Neural crest cell (in vitro differentiated cells): ENCODE measurements at places on chromosomes 3 and 15. TPM values are rescaled to one million over a fixed set of nuclear protein-coding genes. Genes with fewer than 3 reads are reported as not detected.

DNA sequence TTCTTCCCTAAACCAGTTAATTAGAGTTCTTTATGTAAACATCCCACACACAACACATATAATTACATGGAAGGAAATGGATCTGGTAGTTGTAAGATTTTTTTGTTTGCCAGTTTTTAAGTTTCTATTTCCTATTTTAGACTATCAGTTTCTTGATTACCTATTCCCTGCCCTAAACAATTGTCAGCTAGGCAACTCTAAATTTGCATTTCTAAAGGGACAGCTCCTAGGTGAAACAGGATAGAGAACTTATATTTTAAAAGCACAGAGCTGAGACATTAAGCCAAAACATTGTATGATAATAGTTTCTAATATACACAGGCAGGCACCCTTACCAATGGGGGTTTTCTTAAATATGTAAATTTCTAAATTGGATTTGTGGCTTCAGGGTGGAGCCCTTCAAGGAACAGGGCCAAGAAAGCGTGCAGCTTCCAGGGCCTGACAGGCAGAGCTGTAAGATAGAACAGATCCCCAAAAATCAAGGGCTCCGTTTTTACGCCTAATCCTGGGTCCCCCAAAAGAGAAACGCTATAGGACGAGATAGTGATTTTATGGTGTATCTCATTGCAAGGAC is 8.9 kb downstream of the LEKR1 start:
- H3K4me1 ChIP-seq, result no peaks in the 10 kb centered on the region
- no peak overlapping the region for H3K27ac ChIP-seq
- no peak overlapping the region for H3K4me3 ChIP-seq
- no peak for DNase-seq
- no peaks in the 10 kb centered on the region for H3K27me3 ChIP-seq
- H3K36me3 ChIP-seq, result no peaks in the 10 kb centered on the region

GRCh38 chr3:114079761-114080160 is 23.2 kb downstream of the QTRT2 start:
- H3K27ac ChIP-seq, result no peak overlapping the region
- H3K36me3 ChIP-seq, result peaks cover 26% of the 10 kb centered on the region
- peaks cover 12% of the 10 kb centered on the region for H3K4me1 ChIP-seq
- no peak for DNase-seq
- H3K27me3 ChIP-seq, result no peaks in the 10 kb centered on the region
- no peak overlapping the region for H3K4me3 ChIP-seq

DNA sequence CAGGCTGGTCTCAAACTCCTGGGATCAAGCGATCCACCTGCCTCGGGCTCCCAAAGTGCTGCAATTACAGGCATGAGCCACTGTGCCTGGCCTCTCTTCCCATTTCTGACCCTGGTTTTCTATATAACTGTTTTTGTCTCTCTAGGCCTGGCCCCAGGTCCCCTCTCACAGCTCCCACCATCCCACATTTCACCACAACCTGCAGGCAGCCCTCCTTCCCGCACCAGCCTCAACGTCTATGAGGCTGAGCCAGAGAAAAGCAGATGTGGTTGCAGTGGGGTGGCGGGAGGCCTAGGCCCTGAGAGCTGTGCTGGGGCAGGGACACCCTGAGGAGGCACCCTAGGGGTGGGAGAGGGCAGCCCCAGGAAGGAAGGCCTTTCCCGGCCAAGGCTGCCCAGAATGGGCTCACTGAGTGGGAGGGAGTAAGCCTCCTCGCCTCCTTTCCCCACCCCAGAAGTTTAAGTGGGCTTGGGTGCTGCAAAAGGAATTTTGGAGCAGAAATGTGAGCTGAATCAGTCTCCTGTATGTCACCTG is 99.7 kb downstream of the LSM3 start:
- H3K4me1 ChIP-seq, result peaks cover 5% of the 10 kb centered on the region
- H3K4me3 ChIP-seq, result no peak overlapping the region

DNA sequence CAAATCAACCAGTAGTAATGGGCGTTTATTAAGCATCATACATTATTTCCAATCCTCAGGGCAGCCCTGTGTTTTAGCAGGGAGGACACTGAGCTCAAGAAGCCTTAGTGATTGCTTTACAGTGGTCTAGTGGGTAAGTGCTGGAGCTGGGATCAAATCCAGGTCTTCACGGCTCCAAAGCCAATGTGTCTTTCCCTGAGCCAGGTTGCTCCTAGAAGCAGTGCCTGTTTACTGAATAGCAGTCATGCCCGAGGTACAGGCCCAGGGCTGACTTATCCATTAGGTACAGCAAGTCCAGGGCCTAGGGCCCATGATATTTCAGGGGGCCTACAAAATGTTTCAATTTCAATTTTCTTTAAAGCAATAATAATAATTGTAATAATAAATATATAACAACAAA is 9.6 kb upstream of the SMAD6 start:
- no peak for DNase-seq
- H3K27me3 ChIP-seq, result no peaks in the 10 kb centered on the region
- H3K4me3 ChIP-seq, result no peak overlapping the region
- H3K27ac ChIP-seq, result no peak overlapping the region

GRCh38 chr15:80673561-80674244 is 21.4 kb upstream of the ABHD17C start:
- peak overlapping the region; percentile 89 for H3K27ac ChIP-seq
- peaks cover 12% of the 10 kb centered on the region for H3K27me3 ChIP-seq
- H3K4me1 ChIP-seq, result no peaks in the 10 kb centered on the region

- H3K4me1 ChIP-seq, result peaks cover 29% of the 10 kb centered on the region
- H3K36me3 ChIP-seq, result no peaks in the 10 kb centered on the region
- DNase-seq, result peak; percentile 57
- no peak overlapping the region for H3K27ac ChIP-seq
Measured at GRCh38 chr15:88894348-88894818, 961 bp downstream of the HAPLN3 start.

DNA sequence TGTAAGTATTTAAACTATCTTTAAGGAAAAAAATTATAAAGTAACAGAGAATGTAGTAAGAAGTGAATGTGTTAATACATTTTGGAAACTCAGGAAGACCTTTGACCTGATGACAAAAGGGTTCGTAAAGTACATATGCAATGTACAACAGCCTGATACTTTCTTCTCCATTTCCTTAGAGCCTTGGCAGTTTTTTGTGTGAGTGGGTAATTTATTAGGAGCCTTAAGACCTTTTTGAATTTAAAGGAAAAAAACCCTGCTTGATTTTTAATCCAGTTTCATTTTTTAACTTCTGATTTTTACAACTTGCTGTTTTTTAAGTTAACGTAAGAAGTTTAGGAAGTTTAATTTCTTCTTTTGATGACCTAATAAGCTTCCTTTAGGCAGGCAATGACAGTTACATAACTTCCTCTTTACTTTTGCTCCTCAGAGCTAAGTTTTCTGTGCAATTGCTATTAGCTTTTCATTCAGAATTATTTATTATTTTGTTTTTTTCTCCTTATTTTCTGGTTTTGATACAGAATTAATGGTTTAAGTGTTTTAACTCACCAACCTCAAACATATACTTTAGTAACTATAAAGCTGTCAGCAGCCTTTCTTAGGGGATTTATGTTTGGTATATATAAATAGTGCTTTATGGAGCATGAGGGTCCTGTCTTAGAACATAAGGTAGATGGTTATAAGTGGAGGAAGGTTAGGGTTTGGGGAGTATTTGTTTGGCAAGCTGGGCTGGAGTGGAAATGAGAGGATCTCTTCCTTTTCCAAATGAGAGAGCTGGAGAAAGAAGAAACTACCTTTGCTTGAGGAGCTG is 35.2 kb downstream of the ARMC8 start:
- peaks cover 21% of the 10 kb centered on the region for H3K4me1 ChIP-seq
- no peaks in the 10 kb centered on the region for H3K27me3 ChIP-seq
- peaks cover 4% of the 10 kb centered on the region for H3K36me3 ChIP-seq
- no peak for DNase-seq
- no peak overlapping the region for H3K4me3 ChIP-seq

- no peak overlapping the region for H3K27ac ChIP-seq
- peaks cover 3% of the 10 kb centered on the region for H3K36me3 ChIP-seq
- peak; percentile 20 for DNase-seq
- peaks cover 45% of the 10 kb centered on the region for H3K4me1 ChIP-seq
- no peak overlapping the region for H3K4me3 ChIP-seq
Measured at GRCh38 chr15:76337696-76338485, 1.3 kb downstream of the ISL2 start.

- H3K27me3 ChIP-seq, result no peaks in the 10 kb centered on the region
- H3K36me3 ChIP-seq, result no peaks in the 10 kb centered on the region
- no peak overlapping the region for H3K4me3 ChIP-seq
- H3K27ac ChIP-seq, result no peak overlapping the region
Measured at GRCh38 chr3:156416846-156417558, 137.9 kb downstream of the SSR3 start.

DNA sequence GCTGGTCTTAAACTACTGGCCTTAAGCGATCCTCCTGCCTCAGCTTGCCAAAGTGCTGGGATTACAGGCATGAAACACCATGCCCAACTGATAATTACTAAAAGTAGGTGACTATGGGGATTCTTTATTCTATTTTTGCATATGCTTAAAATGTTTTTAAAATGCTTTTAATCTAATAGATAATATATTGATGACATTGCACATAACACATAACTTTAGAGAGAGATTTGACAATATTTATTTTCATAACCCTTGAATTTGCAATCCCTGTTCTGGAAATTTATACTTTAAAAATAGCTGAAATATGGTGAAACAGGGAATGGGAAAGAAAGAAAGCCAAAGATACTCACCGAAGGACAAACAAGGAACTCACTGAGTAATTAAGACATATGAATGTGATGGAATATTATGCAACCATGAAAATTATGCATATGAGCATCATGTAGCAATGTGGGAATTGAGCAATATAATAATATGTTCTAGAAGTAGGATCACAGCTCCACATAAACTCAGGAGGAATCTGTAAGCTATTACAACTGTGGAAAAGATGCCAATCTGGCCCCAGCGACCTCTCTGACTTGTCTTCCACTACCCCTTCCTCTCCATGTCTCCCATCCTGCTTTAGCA is 2.0 kb downstream of the LRRC31 start:
- H3K4me1 ChIP-seq, result peaks cover 4% of the 10 kb centered on the region
- no peak overlapping the region for H3K27ac ChIP-seq
- no peaks in the 10 kb centered on the region for H3K36me3 ChIP-seq
- no peak for DNase-seq

DNA sequence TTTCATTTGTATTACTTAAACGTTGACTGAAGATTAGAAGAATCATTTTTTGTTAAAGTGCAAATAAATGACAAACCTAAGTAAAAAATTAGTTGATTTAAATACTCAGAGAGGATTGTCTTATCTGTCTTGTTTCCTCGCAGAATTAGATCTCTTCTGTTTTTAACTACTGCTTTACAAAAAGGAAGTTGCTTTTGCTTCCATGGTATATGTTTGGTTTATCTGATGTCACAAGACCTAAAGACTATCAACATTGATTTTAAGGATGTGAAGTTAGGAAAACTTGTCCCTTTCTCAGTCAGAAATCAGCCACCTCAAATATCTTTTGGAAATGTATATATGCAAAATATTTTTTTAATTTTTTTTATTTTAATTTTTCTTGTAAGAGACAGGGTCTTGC is 28.7 kb downstream of the GPR171 start:
- H3K27ac ChIP-seq, result no peak overlapping the region
- H3K4me3 ChIP-seq, result no peak overlapping the region
- peaks cover 20% of the 10 kb centered on the region for H3K4me1 ChIP-seq
- no peak for DNase-seq
- H3K36me3 ChIP-seq, result no peaks in the 10 kb centered on the region

GRCh38 chr3:11273891-11274291 is 1.7 kb downstream of the ATG7 start:
- H3K36me3 ChIP-seq, result no peaks in the 10 kb centered on the region
- H3K4me3 ChIP-seq, result peak overlapping the region; percentile 98
- no peak overlapping the region for H3K27ac ChIP-seq

GRCh38 chr3:149999421-149999820 is 28.7 kb upstream of the PFN2 start:
- no peak for DNase-seq
- H3K36me3 ChIP-seq, result peaks cover 11% of the 10 kb centered on the region
- H3K27me3 ChIP-seq, result no peaks in the 10 kb centered on the region
- no peak overlapping the region for H3K27ac ChIP-seq
- H3K4me1 ChIP-seq, result no peaks in the 10 kb centered on the region

DNA sequence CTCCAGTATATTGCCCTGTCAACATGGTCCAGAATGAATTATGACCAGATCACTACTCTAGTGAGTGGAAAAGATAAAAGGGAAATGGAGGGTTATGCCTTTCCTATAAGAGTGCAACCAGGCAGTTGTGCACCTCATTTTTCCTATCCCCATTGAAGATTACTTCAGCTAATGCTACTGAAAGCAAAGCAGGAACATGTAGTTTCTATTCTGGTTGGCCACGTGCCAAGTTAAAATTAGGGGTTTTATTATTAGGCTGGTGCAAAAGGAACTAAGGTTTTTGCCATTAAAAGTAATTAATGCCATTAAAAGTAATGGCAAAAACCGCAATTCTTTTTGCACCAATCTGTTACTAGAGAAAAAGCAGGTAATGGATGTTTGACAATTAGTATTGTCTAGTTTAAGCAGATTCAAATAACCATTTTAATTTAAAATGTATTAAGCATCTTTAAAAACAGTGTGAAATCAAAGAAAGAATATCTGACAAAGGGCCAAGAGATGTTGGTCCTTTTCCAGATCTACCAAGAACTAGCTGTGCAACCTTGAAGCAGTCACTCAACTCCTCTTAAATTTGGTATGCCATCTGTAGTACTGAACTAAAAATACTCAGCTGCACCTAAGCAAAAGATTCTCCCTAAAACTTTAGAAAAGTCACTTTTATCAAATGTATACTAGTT is 567.5 kb upstream of the CCDC54 start:
- no peaks in the 10 kb centered on the region for H3K36me3 ChIP-seq
- no peak overlapping the region for H3K27ac ChIP-seq

- no peak overlapping the region for H3K27ac ChIP-seq
- H3K27me3 ChIP-seq, result no peaks in the 10 kb centered on the region
- peaks cover 30% of the 10 kb centered on the region for H3K4me1 ChIP-seq
Measured at GRCh38 chr3:171564748-171565480, 104.7 kb upstream of the TNIK start.

DNA sequence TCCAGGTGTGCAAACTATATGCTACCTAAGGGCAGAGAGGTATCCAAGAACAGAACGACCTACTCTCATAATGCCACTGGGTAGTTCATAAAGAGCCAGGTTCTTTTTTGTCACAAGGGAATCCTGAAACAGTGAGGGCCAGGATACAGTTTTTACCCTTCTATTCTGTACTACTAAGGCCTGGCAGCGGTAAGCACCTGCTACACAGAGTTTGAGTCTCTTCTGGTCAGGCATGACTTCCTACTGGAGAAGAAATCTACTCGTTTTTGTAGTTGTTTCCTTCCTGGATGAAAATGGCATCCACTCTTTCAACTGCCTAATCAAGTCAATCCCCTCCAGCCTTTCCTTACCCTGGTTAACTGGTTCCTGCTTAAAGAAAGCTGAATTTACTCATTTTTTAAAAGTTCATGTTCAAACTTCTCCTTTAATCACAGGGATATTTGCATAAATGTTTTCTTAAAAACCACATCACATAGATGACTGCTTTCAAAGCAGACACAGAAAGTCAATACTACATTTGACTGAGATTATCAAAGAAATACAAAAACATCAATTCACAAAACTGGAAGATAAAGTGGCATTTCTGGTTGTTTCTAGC is 40.0 kb downstream of the MAP4 start:
- no peak for DNase-seq
- H3K4me3 ChIP-seq, result no peak overlapping the region
- H3K4me1 ChIP-seq, result no peaks in the 10 kb centered on the region
- no peaks in the 10 kb centered on the region for H3K36me3 ChIP-seq

The CNTN4 gene
- total RNA-seq, result 2.9 and 4.3 TPM in 2 replicates

The EHHADH gene
- 2.8 and 2.9 TPM in 2 replicates for total RNA-seq

The ACKR2 gene
- total RNA-seq, result 0.20 and 0.56 TPM in 2 replicates

The FBXL22 gene
- total RNA-seq, result 0.93 and 1.0 TPM in 2 replicates

The KCNMB3 gene
- 3.1 and 3.3 TPM in 2 replicates for total RNA-seq

The IMP3 gene
- total RNA-seq, result 79.4 and 84.3 TPM in 2 replicates

The RYK gene
- total RNA-seq, result 56.1 and 57.4 TPM in 2 replicates

The THAP10 gene
- 6.7 and 7.5 TPM in 2 replicates for total RNA-seq
